HT1080 (cell line): ENCODE measurements at places on chromosomes 13 and 19. TPM values are rescaled to one million over a fixed set of nuclear protein-coding genes. Genes with fewer than 3 reads are reported as not detected.
A peak's percentile ranks its signal among the peaks of the same experiment; 100 is the strongest.

DNA sequence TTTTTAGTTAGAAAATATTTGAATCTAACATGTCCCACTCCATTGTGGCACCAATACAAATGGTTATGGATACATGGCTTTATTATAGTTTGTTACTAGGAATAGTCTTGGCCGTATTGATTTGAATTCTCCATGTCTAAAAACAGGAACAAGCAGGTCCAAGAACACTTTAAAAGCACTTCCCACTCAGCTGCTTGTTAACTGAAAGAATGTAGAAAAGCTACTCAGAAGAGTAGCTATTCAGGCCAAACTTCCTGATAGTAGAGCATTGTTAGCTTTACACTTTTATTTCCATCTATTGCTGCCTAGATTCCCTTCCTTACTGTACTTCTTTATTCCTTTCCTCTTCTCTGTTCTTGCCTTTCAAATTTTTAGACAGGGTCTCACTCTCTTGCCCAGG lies 6.9 kb downstream of the PIBF1 start:
- no peak for DNase-seq

GRCh38 chr19:7873304-7874075 lies 700 bp downstream of the PRR36 start:
- DNase-seq: no peak

GRCh38 chr13:85197431-85197830 lies 601.8 kb downstream of the SLITRK6 start:
- DNase-seq: peak; percentile 45

- peak; percentile 65 for DNase-seq
Measured at GRCh38 chr13:32310134-32310706, 4.9 kb downstream of the ZAR1L start.

DNA sequence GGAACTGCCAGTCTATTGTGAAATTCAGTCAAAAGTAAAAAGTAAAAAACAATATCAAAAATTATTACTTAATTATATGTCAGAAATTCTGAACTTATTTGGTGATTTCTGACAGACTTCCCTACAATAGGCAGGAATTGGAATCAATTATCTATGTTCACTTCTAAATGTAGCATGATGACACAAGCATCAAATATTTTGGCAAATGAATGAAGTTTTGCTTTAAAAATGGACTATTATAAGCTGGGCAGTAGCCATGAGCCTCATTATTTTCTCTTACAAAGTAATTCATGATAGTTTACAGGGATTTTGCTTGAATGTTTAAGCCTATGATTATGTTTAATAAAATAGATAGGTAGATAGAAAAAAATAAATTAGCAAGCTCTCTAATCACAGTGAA lies 582.6 kb downstream of the SLITRK6 start:
- DNase-seq: no peak

- no peak for DNase-seq
Measured at GRCh38 chr13:63699948-63700347, 2284.3 kb upstream of the PCDH20 start.

- DNase-seq: no peak
Measured at GRCh38 chr13:32960626-32961025, 55.6 kb upstream of the KL start.

- DNase-seq: no peak
Measured at GRCh38 chr19:28169168-28169887, 1043.6 kb downstream of the UQCRFS1 start.

GRCh38 chr13:73556902-73557301 lies 498.1 kb downstream of the KLF5 start:
- DNase-seq: peak; percentile 63

DNA sequence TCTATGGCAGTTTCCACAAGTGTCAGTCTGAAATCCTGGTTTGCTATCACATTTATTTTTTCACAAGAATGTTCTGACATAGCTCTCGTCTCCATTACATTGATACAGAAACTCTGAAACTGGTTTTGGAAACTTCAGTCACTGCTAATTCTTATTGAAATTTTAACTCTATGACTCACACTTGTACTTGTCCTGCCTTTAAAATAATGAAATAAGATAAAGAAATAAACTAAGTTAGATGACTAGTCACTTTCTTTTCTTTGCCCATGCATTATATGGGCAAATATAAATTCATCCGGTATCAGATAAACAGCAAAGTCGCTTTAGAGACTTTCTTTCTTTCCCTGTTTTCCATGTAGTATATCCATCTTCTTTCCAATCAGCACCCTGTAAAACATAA lies 257.5 kb downstream of the PCDH9 start:
- no peak for DNase-seq

Gene ECSIT
- 74.5 and 78.8 TPM in 2 replicates for total RNA-seq

Gene ZNF284
- total RNA-seq: 4.1 and 5.0 TPM in 2 replicates

Gene DNAJC15
- total RNA-seq: 27.5 and 36.1 TPM in 2 replicates

Gene LNX2
- total RNA-seq: 6.5 and 8.0 TPM in 2 replicates

Gene LHB
- not detected in 2 replicates for total RNA-seq

Gene DHPS
- 90.0 and 103 TPM in 2 replicates for total RNA-seq

Gene NUFIP1
- 6.0 and 8.7 TPM in 2 replicates for total RNA-seq

Gene IFNL1
- total RNA-seq: not detected in 2 replicates
